ENCODE measurements at places on chromosomes 1 and 21.

DNA sequence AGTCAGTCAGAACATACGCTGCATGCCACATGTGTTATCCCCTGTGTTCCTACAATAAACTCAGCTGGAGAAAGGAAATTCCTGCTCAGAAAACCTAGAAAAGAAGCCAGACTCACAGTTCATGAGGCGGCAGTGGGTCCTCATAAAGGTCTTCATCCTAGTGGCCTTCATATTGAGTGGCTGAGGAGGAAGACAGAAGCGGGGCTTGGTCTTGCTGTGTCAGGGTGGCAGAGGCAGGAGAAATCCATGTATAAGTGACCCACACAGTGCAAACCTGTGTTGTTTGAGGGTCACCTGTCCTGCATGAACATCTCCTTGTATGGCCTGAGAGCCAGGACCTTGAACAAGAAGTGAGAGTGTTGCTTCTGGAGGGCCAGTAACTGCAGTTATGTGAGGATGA, 4.0 kb upstream of the WNT3A start:
- ATAC-seq: no peak

DNA sequence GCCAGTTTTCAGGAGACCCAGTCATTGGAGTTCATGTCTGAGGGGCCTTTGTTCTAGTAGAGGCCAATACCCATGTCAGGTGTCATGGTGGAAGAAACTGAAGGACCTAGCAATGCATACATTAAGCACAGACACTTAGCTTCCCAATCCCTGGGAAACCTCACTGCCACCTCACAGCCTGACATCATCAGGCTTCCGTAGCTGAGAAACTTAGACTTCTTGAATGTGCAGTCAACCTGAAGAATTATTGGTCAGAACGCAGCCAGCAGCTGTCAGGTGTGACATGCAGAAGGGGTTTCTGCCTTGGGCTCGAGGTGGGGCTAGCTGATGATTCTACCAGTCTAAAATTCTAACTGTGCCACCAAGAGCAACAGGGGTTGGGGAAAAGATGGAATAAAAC, 1.9 kb upstream of the ITPKB start:
- no peak for ATAC-seq

DNA sequence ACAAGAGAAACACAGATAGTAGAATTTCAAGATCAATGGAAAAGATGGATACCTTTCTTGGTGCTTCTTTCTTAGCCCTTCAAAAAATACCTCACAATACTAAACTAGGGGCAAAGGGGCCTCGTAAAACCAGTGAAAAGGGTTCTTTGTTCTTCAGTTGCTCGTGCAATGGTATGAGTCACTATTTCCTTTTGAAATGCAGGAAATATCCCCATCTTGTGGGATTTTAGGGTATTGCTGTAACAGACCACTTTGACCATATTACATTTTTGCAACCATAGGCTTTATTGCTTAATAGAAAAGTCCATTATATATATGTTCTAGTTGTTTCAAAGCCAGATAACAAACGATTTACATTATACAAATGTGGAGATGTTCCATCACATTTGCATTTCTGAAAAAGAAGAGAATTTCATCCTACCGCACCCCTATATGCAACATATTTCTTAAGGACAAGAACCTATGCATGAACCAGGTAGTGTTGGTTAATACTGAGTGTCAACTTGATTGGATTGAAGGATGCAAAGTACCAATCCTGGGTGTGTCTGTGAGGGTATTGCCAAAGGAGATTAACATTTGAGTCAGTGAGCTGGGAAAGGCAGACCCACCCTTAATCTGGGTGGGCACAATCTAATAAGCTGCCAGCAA, 88.6 kb upstream of the PKN2 start:
- ATAC-seq: no peak

GRCh38 chr1:241470361-241470760, 49.2 kb downstream of the FH start:
- no peak for ATAC-seq

- no peak for ATAC-seq
Measured at GRCh38 chr1:247273013-247273412, 17.1 kb downstream of the VN1R5 start.

- ATAC-seq: no peak
Measured at GRCh38 chr1:176996456-176997090, 167.9 kb downstream of the ASTN1 start.

DNA sequence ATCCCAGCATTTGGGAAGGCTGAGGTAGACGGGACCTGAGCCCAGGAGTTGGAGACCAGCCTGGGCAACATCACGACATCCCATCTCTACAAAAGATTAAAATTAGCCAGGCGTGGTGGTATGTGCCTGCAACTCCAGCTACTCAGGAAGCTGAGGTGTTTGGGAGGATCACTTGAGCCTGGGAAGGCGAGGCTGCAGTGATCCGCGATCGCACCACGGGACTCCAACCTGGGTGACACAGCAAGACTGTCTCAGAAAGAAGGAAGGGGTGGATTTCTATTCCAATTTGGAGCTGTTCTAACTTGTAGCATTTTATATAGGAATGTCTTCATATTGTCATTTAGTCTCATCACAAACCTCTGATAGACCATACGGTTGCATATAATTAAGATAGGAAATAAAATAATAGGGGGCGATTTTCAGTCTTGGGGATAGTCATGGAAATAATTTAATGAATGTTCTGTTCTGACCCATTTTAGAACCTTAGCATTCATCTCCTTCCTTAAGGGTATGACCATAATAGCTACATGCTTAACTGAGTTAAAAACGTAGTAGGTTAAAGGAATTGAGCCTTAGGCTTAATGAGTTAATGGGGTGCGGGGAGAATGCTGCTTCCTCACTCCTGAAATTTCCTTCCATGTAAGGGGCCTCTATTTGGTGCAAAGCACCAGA, 93.1 kb downstream of the ADCY10 start:
- ATAC-seq: no peak

GRCh38 chr1:39021426-39021825, 4.7 kb upstream of the NDUFS5 start:
- no peak for ATAC-seq

GRCh38 chr1:181806746-181807145, 254.8 kb downstream of the ZNF648 start:
- no peak for ATAC-seq

DNA sequence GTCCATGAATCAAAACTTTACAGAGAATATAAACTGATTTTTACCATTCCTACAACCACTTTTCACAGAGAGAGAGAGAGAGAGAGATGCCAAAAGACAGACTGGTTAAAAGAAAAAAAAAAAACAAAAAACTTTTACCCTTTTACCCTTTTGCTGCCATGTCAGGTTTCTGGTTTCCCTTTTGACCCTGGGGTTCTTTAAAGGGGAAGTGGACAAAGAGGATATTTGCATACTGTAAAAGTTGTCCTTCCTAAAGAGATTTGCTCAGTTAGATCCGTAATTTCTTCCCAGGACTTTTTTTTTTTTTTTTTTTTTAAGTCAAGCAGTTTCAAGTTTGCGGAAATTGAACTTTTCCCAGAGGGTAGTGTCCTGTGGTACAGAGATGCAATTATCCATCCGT, 287.8 kb upstream of the RGS18 start:
- no peak for ATAC-seq

GRCh38 chr1:33319949-33320618, 814 bp downstream of the A3GALT2 start:
- no peak for ATAC-seq

DNA sequence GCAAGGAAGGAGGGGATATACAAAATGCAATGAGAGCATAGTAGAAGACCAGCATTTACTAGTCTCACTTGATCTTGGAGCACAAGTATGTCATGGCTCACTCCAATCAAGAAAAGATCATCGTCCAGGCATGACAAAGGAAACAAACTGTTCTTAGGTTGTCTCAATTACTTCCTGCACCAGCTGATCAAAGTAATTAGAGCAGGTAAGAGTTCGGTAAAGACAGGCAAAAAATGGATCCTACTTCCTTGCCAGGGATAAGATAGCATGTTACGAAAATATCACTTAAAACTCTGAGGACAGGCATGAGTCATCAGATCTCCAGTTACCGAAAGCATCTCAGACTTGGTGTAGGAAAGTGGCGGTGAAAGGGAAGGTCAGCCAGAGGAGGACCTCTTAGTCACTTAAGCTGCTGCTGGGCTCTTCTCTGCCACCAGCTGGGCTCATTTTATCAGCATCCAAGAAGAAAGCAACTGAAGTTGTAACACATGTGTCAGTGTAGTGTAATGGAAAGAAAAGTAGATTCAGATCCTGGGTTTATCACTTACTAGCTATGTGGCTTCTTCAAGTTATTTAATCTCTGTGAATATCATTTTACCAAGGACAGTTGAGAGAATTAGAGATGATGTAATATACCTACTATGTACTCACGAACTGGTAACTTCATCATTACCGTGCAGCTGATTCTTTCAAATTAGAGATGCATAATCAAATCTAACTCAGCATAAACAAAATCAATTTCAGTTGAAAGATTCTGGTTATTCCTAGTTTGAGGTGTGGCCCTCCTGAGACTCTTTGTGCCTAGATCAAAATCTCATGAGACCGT, 46.8 kb downstream of the XCL1 start:
- no peak for ATAC-seq

DNA sequence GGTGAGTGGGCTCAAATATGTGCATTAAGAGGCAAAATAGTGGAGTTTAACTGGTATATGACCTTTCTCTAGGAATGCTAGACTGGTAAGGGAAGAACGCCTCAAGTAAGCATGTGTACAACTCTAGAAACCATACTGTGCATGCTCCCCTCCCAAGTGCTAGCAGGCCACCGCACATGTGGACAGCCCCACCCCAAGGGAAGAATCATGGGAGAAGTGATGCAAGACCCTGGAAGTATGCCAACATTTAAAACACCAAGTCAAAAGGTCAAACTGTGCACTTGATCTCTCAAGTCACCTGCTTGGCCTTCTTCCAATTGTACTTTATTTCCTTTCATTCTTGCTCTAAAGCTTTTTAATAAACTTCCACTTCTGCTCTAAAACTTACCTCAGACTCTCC, 120.4 kb downstream of the WDR3 start:
- no peak for ATAC-seq

GRCh38 chr1:76542359-76542758, 324.9 kb upstream of the ST6GALNAC5 start:
- ATAC-seq: no peak

DNA sequence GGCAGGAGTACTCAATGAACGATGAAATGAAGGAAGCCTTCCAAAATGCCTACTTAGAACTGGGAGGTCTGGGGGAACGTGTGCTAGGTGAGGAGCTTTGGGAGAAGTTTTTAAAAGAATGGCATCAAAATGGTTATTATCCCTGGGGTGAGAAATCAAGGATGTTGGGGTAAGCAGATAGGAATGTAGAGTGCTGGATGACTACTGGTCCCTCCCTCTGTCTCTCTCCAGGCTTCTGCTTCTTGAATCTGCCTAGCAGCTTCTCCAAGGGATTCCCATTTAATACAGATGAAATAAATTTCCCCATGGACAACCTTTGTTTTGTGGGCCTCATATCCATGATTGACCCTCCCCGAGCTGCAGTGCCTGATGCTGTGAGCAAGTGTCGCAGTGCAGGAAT, 19.0 kb upstream of the CASQ1 start:
- no peak for ATAC-seq

GRCh38 chr1:145927916-145928643, 796 bp upstream of the RBM8A start:
- no peak for ATAC-seq

GRCh38 chr1:207805841-207806421, 54.1 kb downstream of the CD46 start:
- ATAC-seq: no peak

GRCh38 chr21:32523988-32524719, 61.2 kb downstream of the TCP10L start:
- ATAC-seq: no peak

- ATAC-seq: no peak
Measured at GRCh38 chr1:53188099-53188498, 8.5 kb upstream of the CPT2 start.

DNA sequence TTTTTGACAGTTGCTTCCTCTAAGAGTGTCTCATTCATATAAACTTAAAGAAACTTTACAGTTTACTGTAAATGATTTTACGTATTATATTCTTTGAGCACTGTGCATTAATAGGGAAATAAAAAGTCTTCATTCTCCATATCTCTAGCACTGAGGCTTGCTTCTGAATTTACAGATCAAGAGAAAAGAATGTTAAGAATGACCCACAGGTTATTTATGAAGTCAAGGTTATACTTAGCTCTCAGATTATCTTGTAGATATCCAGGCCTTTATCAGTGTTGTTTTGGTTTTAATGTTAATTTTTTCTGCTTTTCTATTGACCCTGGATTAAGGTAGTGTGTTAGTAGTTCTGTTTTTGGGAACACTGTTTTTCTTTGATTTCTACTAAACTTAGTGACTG, 91.4 kb downstream of the GPR161 start:
- ATAC-seq: no peak

GRCh38 chr1:11991969-11992676, 11.9 kb downstream of the MFN2 start:
- ATAC-seq: no peak

- no peak for ATAC-seq
Measured at GRCh38 chr1:11320153-11320936, 47.3 kb downstream of the UBIAD1 start.

GRCh38 chr1:1960480-1961196, 41.6 kb upstream of the TMEM52 start:
- ATAC-seq: no peak

GRCh38 chr1:73106931-73107330, 824.6 kb upstream of the NEGR1 start:
- no peak for ATAC-seq

DNA sequence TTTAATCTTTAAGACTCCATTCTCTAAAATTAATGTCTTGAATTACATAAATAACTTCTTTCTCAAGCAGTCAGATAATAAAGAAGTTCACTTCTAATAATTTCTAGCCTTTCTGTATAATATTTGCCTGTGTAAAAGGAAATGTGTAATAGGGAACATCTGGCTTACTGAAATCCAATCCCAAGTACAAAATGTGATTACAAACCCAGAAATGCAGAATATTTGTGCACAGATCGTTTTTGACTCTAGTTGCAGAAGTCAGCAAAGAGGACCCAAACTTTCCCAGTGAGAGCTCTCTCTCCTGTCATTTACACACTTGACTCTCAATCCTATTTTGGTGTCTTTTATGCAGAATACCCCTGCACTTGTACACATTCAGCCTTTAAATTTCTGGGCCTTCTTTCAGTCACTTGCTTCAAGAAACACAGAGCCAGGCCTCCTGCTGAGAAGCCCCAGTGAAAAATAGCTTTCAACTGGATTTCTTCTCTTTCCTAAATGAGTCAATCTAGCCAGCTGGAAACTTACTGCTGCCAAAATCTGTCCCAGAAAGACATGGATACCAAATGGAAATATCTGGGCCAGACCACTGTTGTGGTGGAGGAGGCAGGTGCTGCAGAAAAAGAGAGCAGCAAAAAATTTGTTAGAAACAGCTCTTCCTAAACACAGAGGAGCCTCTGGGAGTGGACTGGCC, 68.5 kb upstream of the ADAM30 start:
- ATAC-seq: no peak

GRCh38 chr21:44819283-44820243, 1.7 kb upstream of the SUMO3 start:
- no peak for ATAC-seq

GRCh38 chr1:39354572-39354971, 136.9 kb upstream of the BMP8A start:
- ATAC-seq: no peak

- no peak for ATAC-seq
Measured at GRCh38 chr1:244322181-244322580, 129.5 kb downstream of the ADSS2 start.
